ENCODE measurements at places on chromosomes 2 and 18.

GRCh38 chr2:240237609-240238174, 97.2 kb upstream of the OTOS start:
- DNase-seq = no peak

DNA sequence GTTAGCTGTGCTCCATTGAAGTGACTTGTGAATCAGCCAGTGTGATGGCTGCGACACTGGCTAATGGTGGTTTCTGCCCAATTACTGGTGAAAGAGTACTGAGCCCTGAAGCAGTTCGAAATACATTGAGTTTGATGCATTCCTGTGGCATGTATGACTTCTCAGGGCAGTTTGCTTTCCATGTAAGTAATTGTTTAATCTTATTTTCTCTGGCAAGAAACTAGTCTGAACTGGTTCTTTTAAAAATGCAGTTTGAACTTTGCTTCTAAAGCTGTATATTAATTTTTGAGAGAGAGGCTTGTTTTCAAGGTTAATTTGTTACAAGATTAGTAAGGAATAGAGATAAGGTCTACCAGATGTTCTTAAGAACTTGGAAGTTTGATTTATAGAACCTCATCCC, 46.7 kb downstream of the GLS start:
- DNase-seq = no peak

DNA sequence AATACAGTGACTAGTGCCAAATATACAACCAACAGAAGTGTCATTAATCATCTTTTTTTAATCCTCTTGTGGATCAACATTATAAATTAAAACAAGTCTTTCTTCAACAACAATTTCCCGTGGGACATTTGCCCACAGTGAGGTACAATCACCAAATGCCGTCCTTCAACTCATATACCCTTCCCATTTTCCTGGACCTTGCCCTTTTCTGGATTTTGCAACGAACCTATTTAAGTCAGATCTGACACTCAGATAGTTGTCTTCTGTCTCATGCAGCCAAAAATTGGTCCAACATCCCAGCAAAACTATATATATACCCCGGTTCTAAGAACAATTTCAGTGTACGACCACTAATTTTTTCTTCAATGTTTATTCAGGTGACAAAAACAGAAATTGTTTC, 324.0 kb downstream of the DSEL start:
- no peak for DNase-seq

DNA sequence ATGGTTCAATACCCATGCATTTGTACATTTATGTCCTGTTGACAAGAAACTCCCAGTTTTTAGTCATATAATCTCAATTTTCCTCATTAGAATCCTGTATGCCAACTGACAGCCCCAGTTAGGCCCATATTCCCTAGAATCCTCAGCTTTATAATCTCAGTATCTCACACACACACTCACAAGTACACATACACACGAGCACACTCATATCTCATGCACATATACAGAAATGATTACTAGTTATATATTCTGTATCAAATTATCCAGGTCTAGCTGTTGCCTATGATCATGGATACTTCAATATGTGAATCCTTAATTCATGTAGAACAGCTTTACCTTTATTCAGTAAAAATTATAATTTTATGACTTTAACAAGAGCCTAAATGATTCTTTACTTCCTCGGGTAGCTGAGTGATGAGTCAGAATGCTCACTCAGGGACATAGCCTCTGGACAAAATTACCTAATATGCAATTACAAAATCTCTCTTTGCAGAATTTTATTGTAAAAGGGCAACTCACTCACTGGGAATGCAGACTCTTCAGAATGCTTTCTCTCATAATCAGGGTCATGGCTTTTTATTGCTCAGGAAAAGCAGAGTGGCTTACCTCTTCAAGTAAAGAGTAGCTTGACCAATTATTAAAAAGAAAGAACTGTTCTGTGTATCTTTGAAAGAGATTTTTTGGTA, 193.6 kb upstream of the PIK3C3 start:
- DNase-seq = no peak

GRCh38 chr2:181817509-181817908, 74.0 kb upstream of the ITPRID2 start:
- DNase-seq = no peak

GRCh38 chr2:217742841-217743240, 260.0 kb downstream of the TNS1 start:
- DNase-seq = no peak

DNA sequence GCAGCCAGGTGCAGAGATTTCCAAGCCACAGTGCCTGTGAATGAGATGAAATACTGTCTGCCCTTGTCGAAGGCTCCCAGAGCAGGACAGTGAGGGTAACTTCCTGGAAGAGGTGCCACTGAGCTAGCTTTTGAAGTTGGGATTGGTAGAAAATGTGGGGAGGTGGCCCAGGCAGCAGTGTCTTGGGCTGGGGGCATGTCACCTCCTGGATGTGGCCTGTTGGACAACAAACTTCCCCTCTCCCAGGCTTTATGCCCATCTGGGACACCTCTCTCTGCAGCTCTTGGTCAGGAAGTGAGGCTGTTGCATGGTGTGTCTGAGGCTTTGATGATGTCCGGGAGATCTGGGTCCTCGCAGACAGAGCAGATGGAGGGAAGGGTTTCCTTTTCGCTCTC, 151.4 kb downstream of the DYSF start:
- DNase-seq = no peak

DNA sequence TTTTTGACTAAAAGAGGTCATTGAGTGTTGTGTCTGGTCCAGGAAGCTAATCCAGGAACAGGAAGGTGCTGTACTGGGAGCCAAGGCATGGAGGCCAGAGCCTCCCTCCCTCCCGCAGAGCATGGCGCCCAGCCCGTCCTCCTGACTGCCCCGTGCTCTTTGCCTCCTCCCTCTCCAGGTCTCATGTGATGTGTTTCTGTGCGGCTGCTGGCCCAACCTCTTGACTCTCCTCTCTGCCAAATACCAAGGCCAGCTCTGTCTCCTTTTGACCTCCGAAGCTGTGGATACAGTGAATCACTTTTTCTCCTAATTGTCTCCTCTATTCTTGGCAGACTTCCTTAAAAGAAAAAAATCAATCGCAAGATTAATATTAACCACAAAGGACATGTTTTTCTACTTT, 284.1 kb downstream of the PHLPP1 start:
- no peak for DNase-seq

- no peak for DNase-seq
Observed at GRCh38 chr2:45554073-45554741, 56.9 kb downstream of the SRBD1 start.

GRCh38 chr2:46902465-46902864, 13.1 kb downstream of the MCFD2 start:
- DNase-seq = no peak

DNA sequence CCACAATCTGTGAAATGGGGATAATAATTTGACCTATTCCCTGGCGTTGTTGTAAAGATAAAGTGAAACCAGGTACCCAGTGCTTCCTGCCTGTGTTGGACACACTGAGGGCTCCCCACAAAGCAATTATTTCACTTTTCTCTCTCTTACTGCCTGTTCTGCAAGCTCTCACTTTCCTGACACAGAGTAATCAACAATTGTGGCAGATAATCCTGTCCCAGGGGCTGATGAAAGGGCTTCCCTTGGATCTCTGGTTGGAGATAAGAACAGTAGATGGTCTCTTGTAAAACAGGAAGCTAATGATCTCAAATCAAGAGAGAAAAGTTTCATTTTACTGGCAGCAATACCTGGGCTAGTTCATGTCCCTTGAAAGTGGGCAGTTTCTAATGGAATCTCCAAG, 190.4 kb upstream of the EPHA4 start:
- no peak for DNase-seq
